ENCODE measurements at places on chromosomes 7 and 10. TPM values are rescaled to one million over a fixed set of nuclear protein-coding genes. Genes with fewer than 3 reads are reported as not detected.

The HOXA1 gene
- 0.55 TPM for total RNA-seq

GRCh38 chr7:128891110-128891941 lies 19.2 kb downstream of the KCP start:
- H3K36me3 ChIP-seq = no peaks in the 10 kb centered on the region
- H3K4me3 ChIP-seq = no peak overlapping the region
- no peak for DNase-seq

The PTPRN2 gene
- total RNA-seq = 1.7 TPM

DNA sequence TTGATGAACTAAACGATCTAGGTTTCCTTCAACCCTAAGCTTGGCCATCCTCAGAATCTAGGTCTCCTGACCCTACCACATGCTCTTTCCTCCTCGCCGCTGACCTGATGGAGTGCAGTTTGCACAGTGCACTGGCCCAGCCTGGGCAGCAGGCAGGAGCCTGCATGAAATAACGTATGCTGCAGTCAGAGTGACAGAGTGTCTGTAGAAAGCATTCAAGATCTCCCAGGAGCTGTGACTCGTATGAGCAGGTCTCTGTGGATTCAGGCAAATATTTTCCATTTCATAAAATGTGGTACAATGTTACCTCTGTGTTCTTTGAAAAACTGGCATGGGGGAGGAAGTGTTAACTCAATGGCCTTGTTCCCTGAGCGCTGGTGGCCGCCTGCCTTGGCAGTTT lies 441.8 kb downstream of the RPS24 start:
- DNase-seq = no peak
- no peaks in the 10 kb centered on the region for H3K27me3 ChIP-seq
- H3K4me1 ChIP-seq = no peaks in the 10 kb centered on the region
- no peak overlapping the region for H3K27ac ChIP-seq
- no peak overlapping the region for H3K4me3 ChIP-seq
- H3K36me3 ChIP-seq = no peaks in the 10 kb centered on the region

Measured in T-cell (primary cell).